T-helper 2 cell (primary cell): ENCODE measurements at places on chromosomes 16 and 17.

- no peak for DNase-seq
These were observed 15.7 kb upstream of the RNF213 start for GRCh38 chr17:80244871-80245509.

GRCh38 chr17:32822996-32823395 lies 53.9 kb downstream of the MYO1D start:
- no peak for DNase-seq

DNA sequence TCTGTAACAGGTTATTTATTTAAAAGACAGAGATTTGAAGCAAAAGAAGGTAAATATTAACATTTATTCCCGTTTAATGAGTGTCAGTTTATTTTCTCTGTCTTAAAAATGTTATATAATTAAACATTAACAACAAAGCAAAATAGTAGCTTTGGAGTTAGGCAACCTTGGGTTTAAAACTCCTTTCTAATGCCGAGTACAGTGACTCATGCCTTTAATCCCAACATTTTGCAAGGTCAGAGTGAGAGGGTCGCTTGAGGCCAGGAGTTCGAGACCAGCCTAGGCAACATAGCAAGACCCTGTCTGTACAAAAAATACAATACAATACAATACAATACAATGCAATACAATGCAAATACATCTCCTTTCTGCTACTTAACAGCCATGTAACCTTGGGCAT lies 128.7 kb downstream of the CHD9 start:
- no peak for DNase-seq

- DNase-seq = no peak
These were observed 3.3 kb upstream of the CCDC57 start for GRCh38 chr17:82215972-82216300.

DNA sequence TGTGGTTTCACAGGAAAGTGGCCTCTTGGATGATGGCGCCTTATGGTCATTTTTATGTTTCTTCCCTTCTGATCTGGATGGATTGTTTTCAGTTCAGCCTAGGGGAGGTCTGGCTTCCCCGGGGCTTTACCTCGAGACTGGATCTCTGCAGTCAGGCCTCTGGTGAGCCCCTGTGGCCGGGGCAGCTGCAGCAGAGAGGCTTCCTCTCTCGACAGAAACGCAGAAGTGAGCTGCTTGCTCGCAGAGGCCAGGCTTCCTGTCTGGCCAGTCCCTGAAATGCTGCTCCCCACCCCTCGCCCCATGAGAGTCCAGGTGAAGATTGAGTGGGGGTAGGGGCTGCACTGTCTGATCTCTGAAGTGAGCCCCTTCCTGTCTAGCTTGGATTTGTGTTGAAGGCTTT lies 44.0 kb downstream of the PLCG2 start:
- no peak for DNase-seq

DNA sequence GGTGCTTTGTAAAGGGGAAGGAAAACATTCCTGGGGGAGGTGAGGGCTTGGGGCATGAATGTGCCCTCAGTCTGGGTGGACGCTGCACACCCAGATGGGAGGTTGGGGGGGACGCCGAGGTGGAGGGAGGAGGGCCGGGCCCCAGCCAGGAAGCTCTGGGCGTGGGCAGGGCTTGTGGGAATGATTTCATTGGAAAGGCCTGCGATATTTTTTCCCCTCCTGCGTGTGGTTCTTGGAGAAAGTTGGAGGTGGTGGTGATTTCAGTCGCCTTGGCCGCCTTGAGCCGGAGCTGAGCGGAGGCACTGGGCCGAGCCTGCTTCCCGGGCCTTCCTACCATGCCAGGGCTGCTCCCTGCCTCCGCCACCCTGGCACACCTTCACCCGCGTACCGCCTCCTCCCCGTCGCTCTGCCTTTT lies 26.4 kb upstream of the CLEC18A start:
- DNase-seq = no peak

GRCh38 chr16:30858829-30859423 lies 35.0 kb downstream of the BCL7C start:
- DNase-seq = no peak

- DNase-seq = no peak
These were observed 3.5 kb downstream of the RAB40C start for GRCh38 chr16:593406-593805.

GRCh38 chr16:7590934-7591333 lies 258.3 kb downstream of the RBFOX1 start:
- DNase-seq = no peak

GRCh38 chr17:75832164-75832651 lies 12.0 kb downstream of the UNC13D start:
- no peak for DNase-seq

- no peak for DNase-seq
These were observed 89.8 kb upstream of the ZNF750 start for GRCh38 chr17:82929676-82930042.

GRCh38 chr17:57862694-57863667 lies 13.1 kb upstream of the MRPS23 start:
- DNase-seq = no peak

DNA sequence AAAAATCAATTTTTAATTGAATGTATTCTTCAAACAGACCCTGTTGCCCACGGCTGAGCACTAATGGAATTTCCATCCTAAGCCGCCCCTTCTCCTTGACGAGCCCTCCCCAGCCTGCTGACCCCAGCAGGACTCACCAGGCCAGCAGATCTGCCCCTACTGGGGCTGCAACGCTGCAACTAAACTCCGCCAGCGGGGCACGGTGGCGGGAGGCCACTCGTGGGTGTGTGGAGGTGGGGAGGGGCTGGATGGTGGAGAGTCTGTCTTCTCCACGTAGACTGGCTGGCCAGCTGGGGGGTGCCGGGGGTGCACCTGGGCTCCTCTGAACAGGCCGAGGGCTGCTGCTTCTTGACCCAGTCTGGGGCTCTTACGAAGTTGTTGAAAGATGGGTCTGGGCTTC lies 67.8 kb downstream of the ENGASE start:
- no peak for DNase-seq
